ENCODE measurements at places on chromosomes 6 and 20. TPM values are rescaled to one million over a fixed set of nuclear protein-coding genes. Genes with fewer than 3 reads are reported as not detected.

PRDM1 gene
- 6.9 TPM for total RNA-seq

DNA sequence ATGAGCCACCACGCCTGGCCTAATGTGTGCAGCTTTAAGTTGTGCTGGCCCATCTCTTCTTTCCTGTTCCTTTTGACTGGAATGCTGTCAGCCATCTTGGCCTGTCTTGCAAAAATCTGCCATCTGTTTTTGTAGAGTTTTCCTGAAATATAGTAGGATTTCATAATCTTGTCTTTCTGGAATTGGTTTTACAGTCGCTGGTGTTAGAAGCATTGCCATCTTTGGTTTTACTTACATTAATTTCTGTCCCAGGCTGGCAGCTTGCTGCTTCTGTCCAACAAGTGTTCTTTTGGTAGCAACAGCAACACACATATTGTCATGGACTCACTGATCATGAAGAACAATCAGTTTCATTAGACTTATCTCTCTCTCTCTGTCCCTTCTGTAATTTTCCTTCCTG lies 29.1 kb upstream of the TULP1 start:
- H3K27me3 ChIP-seq, result no peaks in the 10 kb centered on the region
- H3K4me1 ChIP-seq, result no peaks in the 10 kb centered on the region
- H3K4me3 ChIP-seq, result no peak overlapping the region
- H3K27ac ChIP-seq, result no peak overlapping the region

GRCh38 chr6:53536561-53536960 lies 8.3 kb downstream of the GCLC start:
- no peak overlapping the region for H3K4me3 ChIP-seq
- DNase-seq, result no peak
- H3K27ac ChIP-seq, result no peak overlapping the region
- H3K36me3 ChIP-seq, result no peaks in the 10 kb centered on the region
- H3K27me3 ChIP-seq, result no peaks in the 10 kb centered on the region

HINT3 gene
- total RNA-seq, result 10.7 TPM

DNA sequence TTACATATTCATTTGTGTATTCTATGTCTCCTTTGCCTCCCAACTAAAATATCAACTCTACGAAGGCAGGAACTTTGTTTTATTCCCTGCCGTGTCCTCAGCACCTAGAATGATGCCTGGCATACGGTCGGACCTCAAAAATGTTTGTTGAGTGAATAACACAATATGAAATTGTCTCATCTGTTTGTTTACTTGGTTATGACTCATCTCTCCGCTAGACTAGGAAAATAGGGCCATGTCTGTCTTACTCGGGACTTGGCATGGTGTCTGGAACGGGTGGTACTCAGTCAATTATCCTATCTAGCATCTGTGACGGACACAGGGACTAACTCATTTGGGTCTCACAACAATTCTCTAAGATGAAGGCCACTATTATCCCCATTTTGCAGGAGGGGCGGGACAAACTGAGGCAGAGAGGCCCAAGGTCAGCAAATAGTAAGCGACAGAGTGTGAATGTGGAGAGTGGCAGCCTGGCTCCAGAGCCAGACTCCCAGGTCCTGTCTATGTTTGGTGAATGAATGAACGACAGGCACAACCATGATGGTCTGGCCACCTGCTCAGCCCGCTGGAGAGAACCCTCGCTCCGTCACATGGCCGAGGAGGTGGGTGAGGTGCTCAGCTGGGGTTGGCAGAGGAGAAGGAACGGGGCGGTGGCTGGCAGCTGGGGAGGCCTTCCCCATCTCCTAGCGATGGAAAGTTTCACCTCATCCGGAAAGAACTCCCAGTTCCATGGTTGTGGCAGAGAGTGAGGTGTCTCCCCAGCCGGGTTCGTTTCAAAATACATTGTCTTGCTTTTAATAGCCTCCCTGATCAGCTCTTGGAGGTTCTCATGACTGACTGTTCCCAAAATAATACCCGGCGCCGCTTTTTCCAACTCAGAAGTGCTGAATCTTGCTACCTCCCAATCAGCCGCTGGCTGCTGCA lies 27.6 kb upstream of the NFATC2 start:
- H3K4me1 ChIP-seq, result no peaks in the 10 kb centered on the region
- DNase-seq, result no peak
- no peak overlapping the region for H3K27ac ChIP-seq

GRCh38 chr6:437037-437392 lies 45.5 kb downstream of the IRF4 start:
- peaks cover 16% of the 10 kb centered on the region for H3K4me1 ChIP-seq
- H3K36me3 ChIP-seq, result no peaks in the 10 kb centered on the region
- H3K4me3 ChIP-seq, result no peak overlapping the region
- no peak overlapping the region for H3K27ac ChIP-seq
- no peaks in the 10 kb centered on the region for H3K27me3 ChIP-seq

DNA sequence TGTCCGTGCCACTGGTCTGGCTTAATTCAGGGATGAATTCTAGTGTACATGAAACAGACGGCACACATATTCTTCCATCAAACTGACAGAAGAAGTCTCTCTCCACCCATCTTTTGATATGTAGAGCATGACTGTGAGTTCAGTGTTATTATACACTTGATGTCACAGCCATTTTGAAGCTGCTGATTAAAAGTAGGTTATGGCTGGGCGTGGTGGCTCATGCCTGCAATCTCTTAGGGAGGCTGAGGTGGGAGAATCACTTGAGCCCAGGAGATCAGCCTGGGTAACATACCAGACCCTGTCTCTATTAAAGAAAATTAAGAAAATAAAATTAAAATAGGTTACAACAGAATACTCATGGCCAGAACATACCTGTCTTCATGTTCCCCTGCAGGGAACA lies 20.7 kb downstream of the C6orf15 start:
- DNase-seq, result no peak
- H3K4me3 ChIP-seq, result no peak overlapping the region
- peaks cover 13% of the 10 kb centered on the region for H3K4me1 ChIP-seq
- H3K27ac ChIP-seq, result no peak overlapping the region

GRCh38 chr6:150128425-150128824 lies 14.4 kb upstream of the PPP1R14C start:
- no peak for DNase-seq
- H3K4me1 ChIP-seq, result no peaks in the 10 kb centered on the region
- no peaks in the 10 kb centered on the region for H3K27me3 ChIP-seq
- H3K36me3 ChIP-seq, result no peaks in the 10 kb centered on the region

GRCh38 chr6:125558907-125559306 lies 190.5 kb upstream of the HEY2 start:
- no peaks in the 10 kb centered on the region for H3K36me3 ChIP-seq
- no peak for DNase-seq
- H3K4me1 ChIP-seq, result no peaks in the 10 kb centered on the region
- peaks cover 6% of the 10 kb centered on the region for H3K27me3 ChIP-seq

DNA sequence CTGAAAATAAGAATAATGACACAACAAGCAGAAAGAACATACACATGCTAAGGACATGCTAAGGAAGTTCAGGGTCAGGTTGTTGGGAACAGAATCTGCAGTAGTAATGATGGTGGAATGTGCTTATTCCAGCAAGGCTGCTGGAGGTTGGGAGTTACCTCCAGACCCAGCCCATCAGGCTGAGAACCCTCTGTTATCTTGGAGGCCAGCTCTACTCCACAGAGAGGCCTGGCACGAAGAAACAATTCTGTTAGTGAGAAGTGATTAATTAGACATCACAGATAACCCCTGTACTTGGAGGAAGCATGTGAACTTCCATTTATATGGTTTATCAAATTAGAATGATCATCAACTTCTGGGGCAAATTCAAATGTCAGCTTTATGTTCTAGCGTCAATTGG lies 22.1 kb upstream of the ARHGAP18 start:
- H3K4me1 ChIP-seq, result no peaks in the 10 kb centered on the region
- no peaks in the 10 kb centered on the region for H3K36me3 ChIP-seq
- H3K27me3 ChIP-seq, result no peaks in the 10 kb centered on the region
- no peak overlapping the region for H3K4me3 ChIP-seq
- no peak for DNase-seq
- H3K27ac ChIP-seq, result no peak overlapping the region

NOX3 gene
- not detected for total RNA-seq

DNA sequence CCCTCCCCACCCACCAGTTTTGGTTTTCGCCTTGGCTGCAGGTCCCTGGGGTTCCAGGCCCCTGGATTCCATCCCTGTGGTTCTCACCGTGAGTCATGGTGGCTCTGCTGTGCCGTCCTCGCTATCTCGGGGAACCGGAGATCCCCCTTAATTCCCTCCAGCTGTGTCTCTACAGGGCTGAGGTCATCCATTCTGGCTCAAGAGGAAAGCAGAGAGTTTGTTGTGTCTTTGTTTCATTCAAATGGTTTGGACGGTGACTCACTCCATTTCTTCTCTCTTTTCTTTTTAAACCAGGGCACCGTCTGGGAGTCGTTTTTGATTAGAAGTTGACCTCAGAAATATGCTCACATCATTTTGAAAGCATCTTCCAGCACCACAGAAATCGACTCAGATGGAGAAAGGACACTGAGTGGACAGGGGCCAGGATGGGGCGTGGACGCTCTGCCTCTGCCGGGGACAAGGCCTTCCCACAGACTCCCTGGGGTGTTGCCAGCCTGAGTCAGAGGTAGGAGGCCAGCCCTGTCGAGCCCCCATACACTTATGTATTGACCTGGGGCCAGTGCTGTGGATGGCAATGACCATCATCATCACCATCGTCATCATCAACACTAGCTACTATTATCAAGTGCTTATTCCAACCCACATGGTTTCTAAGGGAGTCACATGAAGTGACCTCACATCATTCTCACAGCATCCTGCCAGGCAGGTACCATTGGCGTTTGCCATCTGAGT lies 176.2 kb downstream of the NFATC2 start:
- no peak for DNase-seq

DNA sequence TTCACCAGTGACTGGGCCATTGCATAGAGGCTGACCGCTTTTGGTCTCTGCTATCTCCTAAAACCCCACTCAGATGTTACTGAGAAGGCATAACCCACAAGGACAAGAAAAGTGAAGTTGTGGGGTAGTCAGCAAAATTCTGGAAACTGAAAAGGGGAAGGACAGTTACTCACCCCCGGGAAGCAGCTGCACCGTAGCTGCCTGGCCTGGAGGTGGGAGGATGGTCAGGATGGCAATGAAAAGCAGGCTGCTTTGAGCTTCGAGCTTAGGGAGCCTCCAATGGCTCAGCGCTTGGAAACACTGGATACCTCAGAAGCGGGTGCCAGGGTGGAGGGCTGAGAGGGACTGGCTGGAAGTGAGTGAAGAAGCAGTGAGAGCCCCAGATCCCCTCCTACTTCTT lies 56.0 kb downstream of the KCNK5 start:
- H3K4me3 ChIP-seq, result no peak overlapping the region
- no peaks in the 10 kb centered on the region for H3K4me1 ChIP-seq
- H3K36me3 ChIP-seq, result no peaks in the 10 kb centered on the region
- H3K27me3 ChIP-seq, result no peaks in the 10 kb centered on the region

DNA sequence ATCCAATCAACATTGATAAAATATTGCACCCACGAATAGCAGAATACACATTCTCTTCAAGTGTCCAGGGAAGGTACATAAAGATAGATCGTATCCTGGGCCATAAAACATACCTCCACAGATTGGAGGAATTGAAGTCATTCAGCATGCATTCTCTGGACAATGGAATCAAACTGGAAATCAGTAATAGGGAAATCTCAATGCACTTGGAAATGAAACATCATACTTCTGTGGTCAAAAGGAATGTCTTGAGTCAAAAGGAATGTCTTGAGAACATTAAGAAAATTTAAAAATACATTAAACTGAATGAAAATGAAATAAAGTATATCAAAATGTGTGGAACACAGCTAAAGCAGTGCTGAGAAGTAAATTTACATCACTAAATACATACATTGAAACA lies 138.8 kb downstream of the TFAP2A start:
- H3K27me3 ChIP-seq, result no peaks in the 10 kb centered on the region
- H3K4me1 ChIP-seq, result no peaks in the 10 kb centered on the region
- H3K27ac ChIP-seq, result no peak overlapping the region
- no peak for DNase-seq

DNA sequence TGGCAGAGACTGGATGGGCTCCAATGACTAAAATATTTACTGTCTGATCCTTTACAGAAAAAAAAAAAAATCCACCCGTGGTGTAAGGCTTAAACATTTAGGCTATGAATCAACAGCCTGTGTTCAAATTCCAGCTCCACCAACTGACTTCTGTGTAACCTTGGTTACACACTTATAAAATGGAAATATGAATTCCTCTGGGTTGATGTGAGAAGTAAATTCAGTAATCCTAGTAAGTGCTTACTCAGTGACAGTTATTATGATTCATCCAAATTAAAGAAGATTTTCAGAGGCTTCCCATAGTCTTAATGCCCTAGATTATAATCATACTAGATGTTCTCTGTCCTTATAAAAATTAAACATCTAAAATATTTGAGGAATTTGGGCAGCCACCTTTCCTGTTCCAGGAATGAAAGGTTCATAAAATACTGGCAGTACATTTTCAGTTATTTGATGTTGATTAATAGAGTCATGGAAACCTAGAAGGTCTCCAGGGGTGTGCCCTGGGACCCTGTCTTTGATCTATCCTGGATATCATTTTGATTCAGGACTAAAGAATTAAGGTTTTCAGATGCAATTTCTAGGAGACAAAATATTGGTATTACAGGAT lies 180.3 kb upstream of the ZNF217 start:
- no peak for DNase-seq
- no peaks in the 10 kb centered on the region for H3K36me3 ChIP-seq
- no peak overlapping the region for H3K4me3 ChIP-seq
- H3K4me1 ChIP-seq, result no peaks in the 10 kb centered on the region
- no peaks in the 10 kb centered on the region for H3K27me3 ChIP-seq

CPXM1 gene
- 1.9 TPM for total RNA-seq

DNA sequence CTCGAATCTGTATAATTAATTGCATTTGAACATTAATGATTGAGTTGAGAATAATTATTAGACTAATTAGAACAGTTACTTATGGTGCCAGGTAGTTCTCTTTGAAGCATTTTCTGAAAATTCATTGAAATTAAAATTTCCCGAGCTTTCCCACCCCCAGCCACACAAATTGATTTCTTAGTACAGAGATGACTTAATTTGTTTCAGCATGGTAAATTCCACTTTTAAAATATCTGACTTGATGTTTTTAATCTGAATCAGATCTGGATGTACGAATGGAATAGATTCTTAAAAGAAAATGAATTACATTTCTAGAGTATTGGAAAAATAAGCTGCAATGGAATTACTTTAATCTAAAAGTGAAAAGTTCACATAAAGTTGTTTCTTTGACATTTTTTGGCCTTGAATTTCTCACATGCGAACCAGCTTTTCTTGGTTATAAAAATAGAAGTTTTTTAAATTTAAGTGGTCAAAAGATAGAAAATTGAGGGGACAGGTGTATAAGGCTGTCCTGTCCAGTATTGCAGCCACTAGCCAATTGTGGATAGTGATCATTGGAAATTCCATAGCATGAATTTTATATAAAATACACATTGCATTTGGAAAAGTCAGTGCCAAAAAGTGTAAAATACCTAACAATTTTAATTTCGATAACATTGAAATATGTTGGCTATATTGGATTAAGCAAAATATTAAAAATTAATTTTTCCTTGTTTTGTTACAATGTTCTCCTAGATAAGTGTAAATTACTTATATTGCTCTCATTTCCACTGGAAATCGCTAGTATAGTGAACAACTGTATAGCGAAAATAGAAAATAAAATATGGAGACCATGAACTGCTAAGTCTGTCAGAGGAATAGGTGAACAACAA lies 102.9 kb downstream of the OR2B2 start:
- H3K27me3 ChIP-seq, result no peaks in the 10 kb centered on the region
- peaks cover 44% of the 10 kb centered on the region for H3K4me1 ChIP-seq
- H3K36me3 ChIP-seq, result no peaks in the 10 kb centered on the region
- H3K4me3 ChIP-seq, result peak overlapping the region; percentile 84

All from B cell (primary cell).